Stimulated activated CD4-positive, alpha-beta T cell treated with anti-CD3 and anti-CD28 coated beads, Interleukin-1b, Interleukin-23, amount 100 ng/mL, for 48 hours (primary cell): ENCODE measurements at places on chromosomes 2 and 18.

GRCh38 chr2:239555571-239555905, 154.7 kb upstream of the HDAC4 start:
- no peak for DNase-seq

- no peak for DNase-seq
These were observed 15.5 kb upstream of the PTMA start for GRCh38 chr2:231692847-231693246.

- no peak for DNase-seq
These were observed 48.2 kb downstream of the HAUS1 start for GRCh38 chr18:46152436-46152807.

- DNase-seq, result no peak
These were observed 104.9 kb downstream of the IRS1 start for GRCh38 chr2:226694586-226695284.

DNA sequence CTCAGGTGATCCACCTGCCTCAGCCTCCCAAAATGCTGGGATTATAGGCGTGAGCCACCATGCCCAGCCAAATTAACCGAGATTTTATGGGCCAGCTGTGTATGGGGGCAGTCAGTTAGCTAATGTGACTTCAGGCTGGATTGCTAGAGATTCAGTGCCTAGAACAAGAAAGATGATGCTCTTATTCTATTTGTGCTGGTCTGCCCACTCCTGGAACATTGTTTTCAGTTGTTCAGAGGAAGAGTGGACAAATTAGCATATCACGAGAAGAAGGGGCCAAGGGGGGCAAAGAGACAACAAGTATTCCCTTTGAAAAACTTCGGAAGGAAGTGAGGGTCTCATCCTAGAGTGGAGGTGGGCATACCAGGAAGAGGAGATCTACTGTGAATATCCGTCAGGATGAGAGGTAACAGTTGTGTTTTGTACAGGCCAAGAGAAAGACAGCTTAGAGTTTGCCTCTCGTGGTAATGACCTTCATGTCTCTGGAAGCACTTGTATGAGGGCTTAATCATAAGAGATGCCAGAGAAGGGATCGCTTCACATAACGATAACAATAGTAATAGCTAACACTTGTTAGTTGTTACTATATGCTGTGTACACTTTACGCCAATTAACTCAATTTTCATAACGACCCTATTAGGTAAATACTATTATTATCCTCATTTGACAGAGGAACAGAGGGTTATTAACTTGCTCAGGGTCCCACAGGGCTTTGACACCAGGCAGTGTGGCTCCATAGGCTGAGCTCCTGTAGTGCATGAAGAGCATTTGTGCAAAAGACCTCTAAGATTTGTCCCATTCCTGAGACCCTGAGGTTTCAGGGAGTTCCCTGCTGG, 138.3 kb downstream of the DDX1 start:
- no peak for DNase-seq

GRCh38 chr18:23135550-23136325, 453 bp downstream of the CABLES1 start:
- peak; percentile 6 for DNase-seq

DNA sequence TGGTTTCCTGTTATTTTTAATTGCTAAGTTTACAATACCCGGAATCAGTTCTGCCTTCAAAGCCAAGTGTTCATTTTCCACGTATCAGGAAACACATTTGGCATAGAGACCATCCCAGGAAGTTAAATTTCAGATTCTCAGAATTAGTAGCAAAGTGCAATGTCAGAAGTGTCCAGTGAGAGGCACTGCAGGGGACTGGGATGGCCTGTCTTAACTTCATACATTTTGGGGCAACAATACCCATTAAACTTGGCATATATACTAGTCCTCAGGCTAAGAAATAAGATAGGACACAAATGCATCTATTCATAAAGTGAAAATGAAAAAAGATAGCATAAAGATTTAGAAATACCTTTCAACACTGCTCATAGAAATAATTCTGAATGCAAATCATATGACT, 1.5 kb upstream of the IL1RL2 start:
- no peak for DNase-seq

DNA sequence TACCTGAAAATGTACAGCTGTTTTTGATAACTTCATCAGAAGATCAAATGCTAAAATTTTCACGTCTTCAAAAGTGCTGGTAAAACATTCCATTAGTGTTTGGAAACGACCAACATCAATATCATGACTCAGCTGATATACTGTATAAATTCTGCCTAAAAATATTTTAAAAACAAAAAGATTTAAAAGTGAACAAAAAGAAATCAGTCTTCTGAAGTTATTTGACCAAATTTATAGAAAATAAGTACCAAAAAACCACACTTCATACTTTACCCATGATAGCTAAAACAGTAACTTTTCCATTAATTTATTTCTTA, 35.6 kb downstream of the THADA start:
- no peak for DNase-seq
